GM23338 (cell line): ENCODE measurements at places on chromosomes 5 and 9. TPM values are rescaled to one million over a fixed set of nuclear protein-coding genes. Genes with fewer than 3 reads are reported as not detected.

The LEAP2 gene
- total RNA-seq = 0.54 and 1.8 TPM in 2 replicates

DNA sequence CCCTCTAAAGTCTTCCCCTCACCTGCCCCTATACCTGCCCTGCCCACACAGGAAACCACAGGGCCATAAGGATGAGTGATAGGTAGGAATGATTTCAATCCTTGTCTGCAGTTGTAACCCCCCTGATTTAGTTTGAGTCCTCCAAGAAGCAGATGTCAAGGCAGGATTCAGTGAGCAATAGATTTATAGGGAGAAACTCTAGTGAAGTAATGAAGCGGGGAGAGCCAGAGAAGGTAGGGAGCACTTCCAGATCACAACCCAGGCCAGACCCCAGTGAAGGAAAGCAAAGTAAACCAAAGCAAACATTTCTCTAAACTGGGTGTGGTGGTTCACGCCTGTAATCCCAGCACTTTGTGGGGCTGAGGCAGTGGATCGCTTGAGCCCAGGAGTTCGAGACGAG, 22.4 kb downstream of the ENC1 start:
- no peak for DNase-seq

DNA sequence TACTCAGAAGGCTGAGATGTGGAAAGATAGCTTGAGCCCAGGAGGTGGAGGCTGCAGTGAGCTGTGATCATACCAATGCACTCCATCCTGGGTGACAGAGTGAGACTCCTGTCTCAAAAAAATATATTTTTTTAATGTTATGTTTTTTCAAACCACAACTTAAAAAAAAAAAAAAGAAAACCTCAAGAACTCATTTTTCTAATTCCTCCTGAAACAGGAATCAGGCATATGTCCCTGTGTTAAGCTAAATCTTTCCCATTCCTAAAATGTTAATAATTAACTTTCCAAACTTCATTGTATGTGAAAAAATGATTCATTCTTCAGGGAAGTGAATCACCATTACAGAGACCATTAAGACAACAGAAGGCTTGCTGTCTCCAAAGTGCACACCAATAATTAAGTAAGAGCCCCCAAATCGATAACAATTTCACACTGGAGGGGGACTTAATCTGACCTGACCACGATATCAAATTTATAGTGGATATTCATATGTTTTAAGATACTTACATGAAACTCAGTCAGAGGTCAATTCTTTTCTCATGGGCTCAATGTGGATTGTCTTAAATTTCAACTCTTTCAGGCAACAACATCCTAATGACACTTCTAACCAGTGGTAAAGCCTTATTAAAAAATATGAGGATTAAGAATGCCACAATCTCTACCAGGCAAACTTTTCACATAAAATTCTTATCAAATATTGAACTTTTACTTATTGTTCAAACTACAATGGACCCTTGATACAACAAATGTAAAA, 5.2 kb downstream of the CEMIP2 start:
- DNase-seq = no peak

DNA sequence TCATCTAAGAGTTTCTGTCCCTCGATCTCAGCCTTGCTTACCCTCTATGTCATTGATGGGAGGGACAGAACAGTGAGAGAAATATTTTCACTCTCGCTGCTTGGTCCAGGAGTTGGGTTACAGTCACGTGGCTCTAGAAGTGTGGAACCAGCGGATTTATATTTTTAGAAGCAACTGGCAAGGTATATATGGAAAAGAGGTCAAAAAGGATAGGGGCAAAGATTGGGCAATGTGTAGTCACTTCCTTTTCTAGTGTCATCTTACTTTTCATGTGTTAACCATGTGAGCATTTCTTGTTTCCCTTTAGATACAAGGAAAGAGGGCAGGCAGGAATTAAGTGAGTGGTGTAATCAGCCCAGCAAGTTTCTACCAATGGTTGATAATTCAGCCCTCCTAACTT, 111.5 kb upstream of the ZNF366 start:
- DNase-seq = no peak

- no peak for DNase-seq
These were observed 988.3 kb downstream of the DTWD2 start for GRCh38 chr5:117999939-118000549.

GRCh38 chr9:130886981-130887380, 9.6 kb downstream of the QRFP start:
- no peak for DNase-seq

The FGF10 gene
- 0.24 TPM in 1 of 2 replicates, not detected in the other for total RNA-seq

DNA sequence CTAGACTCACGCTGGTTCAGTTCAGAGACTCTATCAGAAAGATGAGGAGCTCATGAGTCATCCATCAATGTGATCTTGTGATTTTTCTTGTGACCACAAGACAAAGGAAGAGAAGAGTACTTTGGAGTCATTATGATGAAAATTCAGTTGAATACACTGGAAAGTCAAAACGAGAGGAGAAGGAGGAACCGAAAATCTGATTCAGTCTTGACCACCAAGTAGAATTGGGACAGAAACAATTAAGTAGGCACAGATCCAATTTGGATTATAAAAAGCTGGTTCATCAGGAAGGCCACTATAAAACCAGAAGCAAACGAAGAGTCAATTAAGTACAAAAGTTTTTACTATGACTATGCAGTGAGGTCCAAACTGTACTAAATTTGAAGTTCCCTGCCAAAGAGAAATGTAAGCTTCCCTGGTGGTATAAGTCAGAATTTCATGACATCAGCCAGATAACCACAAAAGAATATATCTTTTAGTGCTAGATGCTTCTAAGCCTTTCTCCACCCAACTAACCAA, 90.9 kb downstream of the THBS4 start:
- no peak for DNase-seq

The TPD52L3 gene
- total RNA-seq = not detected in 2 replicates

The TMEM252 gene
- total RNA-seq = not detected in 2 replicates

DNA sequence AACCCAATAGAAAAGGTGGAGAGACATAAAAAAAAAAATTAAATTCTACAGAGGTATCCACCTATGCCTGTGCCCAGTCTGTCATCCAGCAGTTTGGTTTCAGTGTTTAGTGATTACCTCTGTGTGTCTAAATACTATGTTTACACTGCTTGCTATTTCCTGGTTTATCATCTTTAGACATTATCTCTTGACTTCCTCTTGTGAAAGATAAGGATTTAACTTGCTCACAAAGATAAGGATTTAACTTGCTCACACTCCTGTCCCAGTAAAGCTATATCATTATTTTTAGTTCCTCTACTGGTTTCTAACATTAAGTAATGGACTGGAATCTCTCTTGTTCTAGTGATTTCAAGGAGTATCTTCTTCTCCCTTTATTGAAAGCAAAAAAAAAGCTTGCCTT, 53.9 kb upstream of the ZFR start:
- no peak for DNase-seq

The PPP3R2 gene
- total RNA-seq = not detected in 2 replicates

GRCh38 chr9:14768405-14769229, 46.1 kb upstream of the CER1 start:
- peak; percentile 81 for DNase-seq

The DBH gene
- 0.24 TPM in 1 of 2 replicates, not detected in the other for total RNA-seq

The HCN1 gene
- 6.9 and 7.4 TPM in 2 replicates for total RNA-seq

- DNase-seq = peak; percentile 75
These were observed 31.7 kb downstream of the PRRX2 start for GRCh38 chr9:129696944-129697655.

DNA sequence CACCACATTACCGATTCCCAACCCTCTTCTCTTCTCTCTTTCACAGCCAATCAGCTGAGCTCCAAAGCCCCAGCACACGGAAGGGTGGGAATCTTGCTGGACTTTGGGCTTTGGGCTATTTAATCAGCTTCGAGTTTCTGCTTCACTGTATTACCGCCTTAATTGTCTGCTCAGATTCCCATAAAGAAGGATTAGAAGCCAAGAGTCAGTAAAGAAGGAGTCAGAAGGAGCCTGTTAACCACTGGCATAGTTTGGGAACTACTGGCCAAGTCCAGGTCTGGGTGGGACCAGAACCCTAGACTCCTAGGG, 4.4 kb downstream of the SPRY4 start:
- no peak for DNase-seq

DNA sequence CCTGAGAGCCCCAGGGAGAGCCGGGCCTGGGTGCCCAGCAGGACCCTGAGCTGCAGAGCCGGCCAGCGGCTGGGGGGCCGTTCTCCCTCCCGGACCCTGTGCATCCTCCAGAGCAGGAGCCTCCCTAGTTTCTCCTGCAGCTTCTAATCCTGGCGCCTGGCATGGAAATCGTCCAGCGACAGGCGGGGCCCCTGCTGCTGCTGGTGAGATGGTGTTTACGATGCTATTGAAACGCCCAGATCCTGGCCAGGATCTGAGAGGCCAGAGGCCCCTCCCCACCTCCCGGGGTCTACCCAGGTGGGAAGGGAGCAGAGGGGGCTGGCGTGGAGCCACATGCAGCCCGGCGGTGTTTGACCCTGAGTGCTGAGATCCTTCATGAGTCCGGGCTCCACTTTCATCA, 38.2 kb upstream of the CEP72 start:
- no peak for DNase-seq

DNA sequence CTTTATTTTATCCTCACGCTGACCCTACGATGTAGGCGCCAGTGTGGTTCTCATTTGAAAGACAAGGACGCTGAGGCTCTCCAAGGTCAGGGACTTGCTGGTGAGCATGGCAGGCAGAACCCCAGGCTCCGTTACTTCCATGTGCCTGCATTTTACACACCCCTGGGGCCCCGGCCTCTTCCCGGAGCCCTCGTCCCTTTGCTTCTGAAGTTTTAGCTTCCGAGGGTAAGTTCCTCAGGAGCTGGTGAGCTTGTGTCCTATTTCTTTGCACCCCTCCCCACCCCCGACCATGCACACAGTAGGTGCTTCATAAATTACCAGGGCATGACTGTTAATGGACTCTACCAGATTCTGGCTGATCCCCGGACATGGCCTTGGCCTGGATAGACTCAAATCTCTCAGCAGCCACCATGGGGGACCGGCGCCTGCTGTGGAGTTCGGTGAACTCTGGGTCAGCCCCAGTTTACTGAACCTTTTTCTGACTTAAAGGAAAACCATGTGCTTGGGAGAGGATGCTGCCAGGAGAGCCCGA, 59.3 kb upstream of the RNU6ATAC start:
- no peak for DNase-seq

The IL31RA gene
- not detected in 2 replicates for total RNA-seq

The ACOT12 gene
- 1.4 TPM in 1 of 2 replicates, not detected in the other for total RNA-seq

GRCh38 chr5:7728076-7728475, 122.9 kb downstream of the CFAP90 start:
- DNase-seq = no peak

DNA sequence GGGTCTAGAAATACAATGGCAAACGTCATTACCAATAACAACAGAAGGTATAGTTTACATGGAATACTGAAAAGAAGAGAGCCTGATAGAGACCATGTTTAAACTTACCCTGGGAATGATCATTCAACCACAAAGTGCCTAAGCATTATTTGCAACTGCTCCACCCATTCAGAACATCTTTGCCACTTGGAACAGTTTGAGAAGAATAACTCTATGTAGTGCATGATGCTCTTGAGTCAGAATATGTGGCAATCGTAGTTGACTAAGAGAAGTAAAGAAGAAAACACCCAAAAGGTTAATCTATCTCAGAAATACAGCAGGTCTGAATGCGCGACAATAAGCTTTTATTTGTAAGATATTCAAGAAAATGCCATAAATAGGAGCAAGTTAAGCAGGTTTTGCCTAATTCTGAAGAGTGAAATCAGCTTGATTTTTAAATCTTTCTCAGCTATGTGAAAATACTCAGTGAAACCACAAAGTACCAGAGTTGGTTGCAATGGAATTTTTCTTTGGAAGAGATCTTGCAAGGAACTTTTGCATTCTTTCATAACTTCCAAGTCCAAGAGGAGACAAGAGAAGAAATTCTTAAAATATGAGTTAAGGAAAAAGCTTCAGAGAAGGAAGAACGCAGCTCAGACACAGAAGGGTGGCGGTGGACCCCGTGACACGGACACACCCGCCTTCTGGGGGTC, 64.3 kb downstream of the HABP4 start:
- DNase-seq = no peak

DNA sequence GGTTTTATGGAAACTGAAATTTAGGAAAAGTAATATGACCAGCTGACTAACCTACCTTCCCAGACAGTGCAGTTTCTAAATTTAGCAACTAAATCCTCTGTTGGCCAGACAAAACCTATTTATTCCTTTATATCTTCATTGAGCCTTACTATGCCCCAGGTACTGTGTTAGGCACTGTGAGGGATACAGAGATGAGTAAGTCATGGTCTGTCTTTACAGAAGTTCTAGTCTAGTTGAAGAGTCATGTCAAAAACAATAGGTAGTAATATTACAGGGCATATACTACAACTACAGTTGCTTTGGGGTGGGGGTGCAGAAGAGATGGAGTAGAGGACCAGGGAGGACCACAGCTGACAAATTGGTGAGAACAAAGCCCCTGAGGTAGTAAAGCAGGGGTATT, 42.8 kb downstream of the FBXO38 start:
- no peak for DNase-seq

- no peak for DNase-seq
These were observed 427 bp downstream of the SERINC5 start for GRCh38 chr5:80255431-80255810.

The ELOVL7 gene
- total RNA-seq = 6.5 and 7.0 TPM in 2 replicates

The NPDC1 gene
- total RNA-seq = 26.2 and 34.3 TPM in 2 replicates
